ENCODE measurements at places on chromosomes 11 and 22. TPM values are rescaled to one million over a fixed set of nuclear protein-coding genes. Genes with fewer than 3 reads are reported as not detected.

DNA sequence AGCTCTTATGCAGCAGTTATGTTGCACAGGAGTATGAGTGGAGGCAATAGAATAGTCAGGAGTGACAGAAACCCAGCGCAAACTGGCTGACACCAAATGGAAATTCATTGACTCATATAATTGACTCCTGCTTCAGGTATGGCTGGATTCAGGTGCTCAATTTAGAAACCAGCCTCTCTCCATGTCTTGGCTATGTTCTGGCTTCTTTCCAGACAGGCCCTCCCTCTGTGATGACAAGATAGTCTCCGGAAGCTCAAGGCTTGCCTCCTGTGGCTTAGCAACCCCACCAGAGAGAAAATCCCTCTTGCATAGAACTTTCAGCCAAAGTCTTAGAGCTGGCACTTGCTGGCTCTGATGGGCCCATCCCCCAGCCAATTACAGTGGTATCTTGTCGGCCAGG is 28.1 kb upstream of the MN1 start:
- no peak for DNase-seq

APOA4 gene
- not detected for total RNA-seq

PARVB gene
- total RNA-seq = 72.8 TPM

- DNase-seq = no peak
These were observed 36.6 kb downstream of the TCF20 start for GRCh38 chr22:42233879-42234278.

- DNase-seq = no peak
These were observed 138.7 kb downstream of the MAML2 start for GRCh38 chr11:96204366-96204659.

DNA sequence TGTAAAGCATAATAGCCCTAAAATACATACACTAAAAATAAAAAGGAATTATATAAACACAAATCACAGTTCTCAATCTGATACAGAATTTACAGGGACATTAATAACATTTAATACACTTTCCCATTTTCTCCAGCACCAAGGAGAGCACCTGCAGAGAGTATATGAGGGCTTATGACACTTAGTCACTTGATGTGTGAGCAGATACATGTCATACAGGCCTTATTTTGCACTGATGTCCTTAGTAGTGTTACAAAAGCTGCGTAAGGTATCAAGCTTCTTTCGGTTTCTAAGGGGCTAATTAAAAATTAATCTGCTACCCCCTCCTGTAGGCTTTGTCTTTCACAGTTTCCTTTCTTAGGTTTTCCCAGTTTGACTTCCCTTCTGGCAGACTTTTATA is 61.3 kb downstream of the TRIM44 start:
- DNase-seq = peak; percentile 7

TUB gene
- total RNA-seq = 0.10 TPM

NXPE1 gene
- total RNA-seq = not detected

OR8A1 gene
- total RNA-seq = not detected

DNA sequence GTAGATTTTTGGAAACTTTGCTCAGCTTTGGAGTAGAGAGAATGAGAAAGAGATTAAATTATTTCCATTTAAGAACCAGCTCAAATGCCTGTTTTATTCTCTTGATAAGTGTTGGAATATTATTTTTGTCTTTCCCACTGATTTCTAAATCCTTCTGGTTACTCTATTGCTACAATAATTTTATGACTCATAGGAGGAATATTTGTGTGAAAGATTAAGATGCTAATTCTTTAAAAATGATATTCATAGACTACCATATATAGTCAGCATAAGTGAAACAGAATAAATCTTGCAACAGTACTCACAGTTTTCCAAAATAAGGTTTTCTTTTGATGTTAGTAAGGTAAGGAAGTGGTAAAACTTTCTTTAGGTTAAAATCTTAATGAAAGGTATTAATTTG is 60.9 kb downstream of the YAP1 start:
- peak; percentile 30 for DNase-seq

GRCh38 chr11:45610627-45611026 is 54.8 kb downstream of the CHST1 start:
- no peak for DNase-seq

- DNase-seq = peak; percentile 8
These were observed 4.9 kb downstream of the SLCO2B1 start for GRCh38 chr11:75155570-75156422.

DNA sequence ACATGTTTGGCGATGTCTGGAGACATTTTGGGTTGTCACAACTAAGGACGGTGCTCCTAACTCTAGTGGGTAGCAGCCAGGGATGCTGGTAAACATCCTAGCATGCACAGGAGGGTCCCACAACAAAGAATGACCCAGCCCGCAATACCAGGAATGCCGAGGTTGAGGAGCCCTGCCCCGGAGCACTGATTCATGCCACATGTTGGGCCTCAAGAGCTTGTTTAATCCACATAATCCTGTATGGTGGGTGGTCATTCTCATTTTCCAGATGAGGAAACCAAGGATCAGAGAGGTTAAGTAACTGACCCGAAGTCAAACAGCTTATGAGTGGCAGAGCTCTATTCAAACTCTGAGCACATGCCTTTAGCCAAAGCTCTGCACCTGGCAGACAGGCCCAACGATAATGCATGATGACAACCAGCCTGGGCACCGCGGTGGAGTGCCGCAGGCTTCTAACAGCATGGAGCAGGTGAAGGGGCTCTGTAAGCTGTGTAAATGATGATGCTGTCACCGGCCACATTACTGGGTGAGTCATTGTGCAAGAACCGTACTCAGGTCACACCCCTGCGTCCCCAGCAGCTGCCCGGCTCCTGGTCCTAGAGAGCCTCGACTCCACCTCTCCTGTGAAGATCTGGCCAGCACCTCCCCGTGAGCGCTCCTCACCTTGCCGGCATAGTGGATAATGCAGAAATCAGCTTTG is 58.6 kb downstream of the APOL1 start:
- DNase-seq = peak; percentile 54

LDHAL6A gene
- total RNA-seq = not detected

- peak; percentile 86 for DNase-seq
These were observed 817 bp downstream of the RELT start for GRCh38 chr11:73376803-73377629.

- DNase-seq = peak; percentile 37
These were observed 12.8 kb downstream of the PMM1 start for GRCh38 chr22:41576877-41577276.

CATSPERZ gene
- total RNA-seq = 1.7 TPM

SHANK2 gene
- total RNA-seq = under 0.01 TPM

DNA sequence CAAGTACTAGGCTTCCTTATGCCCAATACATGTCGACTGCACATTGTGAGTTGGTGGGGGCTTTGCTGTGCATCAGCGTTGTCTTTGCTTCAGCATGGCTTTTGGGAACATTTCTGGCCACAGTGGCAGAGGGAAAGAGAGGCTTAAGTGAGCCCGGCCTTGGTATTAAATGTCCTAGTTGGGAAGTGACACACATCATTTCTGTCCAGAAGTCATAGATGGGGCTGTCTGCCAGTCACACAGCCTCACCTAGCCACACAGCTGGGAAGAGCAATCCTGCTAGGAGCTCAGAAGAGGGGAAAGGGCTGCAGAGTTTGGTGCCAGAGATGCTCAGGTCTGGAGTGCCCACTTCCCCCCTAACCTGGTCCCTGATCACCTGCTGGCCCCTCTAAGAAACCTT is 27.6 kb downstream of the TREH start:
- DNase-seq = no peak

KCTD14 gene
- total RNA-seq = 7.1 TPM

- DNase-seq = peak; percentile 86
These were observed 28.1 kb upstream of the FBXO3 start for GRCh38 chr11:33802194-33802950.

GRCh38 chr11:128331317-128331716 is 256.0 kb downstream of the ETS1 start:
- no peak for DNase-seq

DNA sequence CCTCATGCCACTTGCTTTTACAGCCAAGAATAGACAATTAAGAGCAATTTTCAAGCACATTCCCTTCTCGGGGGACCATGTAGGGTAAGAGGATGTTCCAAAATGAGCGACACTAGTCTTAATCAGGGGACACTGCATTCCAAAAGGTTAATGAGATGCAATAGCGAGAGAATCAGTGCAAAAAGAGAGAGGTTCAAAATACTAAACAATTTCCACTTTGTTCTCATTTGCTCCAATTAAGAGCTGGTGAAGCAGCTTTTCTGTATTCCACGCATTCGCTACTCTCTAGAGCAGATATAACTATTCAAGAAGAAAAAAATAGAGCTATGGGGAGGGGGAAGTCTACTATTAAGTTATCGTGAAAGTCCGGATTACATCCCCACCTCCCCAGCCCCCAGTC is 811 bp downstream of the LRRC4C start:
- no peak for DNase-seq

DNA sequence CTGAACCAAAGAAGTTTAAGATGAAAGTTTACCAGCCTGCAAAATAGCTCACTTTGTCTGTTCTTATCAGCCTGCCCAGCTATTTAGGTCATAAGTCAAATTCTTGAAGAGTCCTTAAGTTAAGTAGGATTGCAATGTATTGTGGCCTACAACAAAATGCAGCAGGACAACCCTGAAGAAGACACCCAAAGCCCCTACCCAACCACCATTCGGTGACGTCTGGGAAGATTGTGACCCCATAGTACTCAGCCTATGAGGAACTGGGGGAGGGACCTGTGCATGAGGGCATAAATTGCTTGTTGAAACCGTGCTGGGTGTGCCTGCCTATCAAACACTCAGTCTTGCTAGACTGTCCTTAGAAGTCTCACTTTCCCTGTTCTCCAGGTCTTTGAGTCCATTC is 50.5 kb upstream of the FDX1 start:
- DNase-seq = no peak

PARVG gene
- 0.48 TPM for total RNA-seq

DDI1 gene
- not detected for total RNA-seq

GRCh38 chr11:27460158-27460978 is 12.2 kb downstream of the LGR4 start:
- DNase-seq = no peak

All from RPMI7951 (cell line).